ENCODE measurements at places on chromosomes 7 and 10.
A peak's percentile ranks its signal among the peaks of the same experiment; 100 is the strongest.

- no peak for DNase-seq
Observed at GRCh38 chr7:25032774-25033743, 53.1 kb upstream of the OSBPL3 start.

DNA sequence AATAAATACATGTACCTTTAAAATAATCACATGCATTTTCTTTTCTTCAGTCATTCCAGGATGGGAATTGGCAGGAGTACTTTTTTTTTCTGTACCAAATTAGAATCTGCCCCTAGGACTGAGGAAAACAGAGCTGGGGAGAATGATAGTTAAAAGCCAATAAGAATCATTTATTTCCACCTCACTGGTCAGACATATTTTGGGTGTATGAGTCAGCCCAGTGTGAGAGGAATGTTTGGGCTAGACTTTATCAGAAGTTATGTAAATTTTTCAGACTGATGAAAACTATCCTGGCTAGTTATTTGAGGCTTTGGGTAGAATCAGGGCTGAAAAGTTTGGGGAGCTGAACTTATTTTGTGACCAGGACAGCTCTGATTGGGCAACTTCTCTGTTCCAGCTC, 303.1 kb upstream of the NPSR1 start:
- DNase-seq = no peak

DNA sequence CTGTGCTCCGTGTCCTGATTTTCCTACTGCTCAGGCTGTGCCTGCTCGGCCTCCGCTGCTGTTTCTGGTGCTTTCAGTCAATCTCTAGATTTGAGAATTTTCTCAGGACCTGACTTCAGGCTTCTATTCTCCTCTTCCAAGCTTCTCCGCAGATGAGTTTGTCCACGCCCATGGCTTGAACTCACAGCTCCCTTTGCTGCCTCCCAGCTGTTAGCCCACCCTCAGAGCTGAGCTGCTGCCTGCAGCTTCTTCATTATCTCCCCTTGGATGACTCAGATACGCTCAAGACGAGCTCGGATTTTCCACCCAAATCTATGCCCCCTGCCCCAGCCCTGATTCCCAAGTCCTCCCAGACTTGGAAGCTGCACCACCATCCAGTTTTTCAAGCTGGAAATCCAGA, 104.7 kb downstream of the FGFR2 start:
- no peak for DNase-seq

- no peak for DNase-seq
Observed at GRCh38 chr7:2008936-2009540, 223.7 kb downstream of the MAD1L1 start.

DNA sequence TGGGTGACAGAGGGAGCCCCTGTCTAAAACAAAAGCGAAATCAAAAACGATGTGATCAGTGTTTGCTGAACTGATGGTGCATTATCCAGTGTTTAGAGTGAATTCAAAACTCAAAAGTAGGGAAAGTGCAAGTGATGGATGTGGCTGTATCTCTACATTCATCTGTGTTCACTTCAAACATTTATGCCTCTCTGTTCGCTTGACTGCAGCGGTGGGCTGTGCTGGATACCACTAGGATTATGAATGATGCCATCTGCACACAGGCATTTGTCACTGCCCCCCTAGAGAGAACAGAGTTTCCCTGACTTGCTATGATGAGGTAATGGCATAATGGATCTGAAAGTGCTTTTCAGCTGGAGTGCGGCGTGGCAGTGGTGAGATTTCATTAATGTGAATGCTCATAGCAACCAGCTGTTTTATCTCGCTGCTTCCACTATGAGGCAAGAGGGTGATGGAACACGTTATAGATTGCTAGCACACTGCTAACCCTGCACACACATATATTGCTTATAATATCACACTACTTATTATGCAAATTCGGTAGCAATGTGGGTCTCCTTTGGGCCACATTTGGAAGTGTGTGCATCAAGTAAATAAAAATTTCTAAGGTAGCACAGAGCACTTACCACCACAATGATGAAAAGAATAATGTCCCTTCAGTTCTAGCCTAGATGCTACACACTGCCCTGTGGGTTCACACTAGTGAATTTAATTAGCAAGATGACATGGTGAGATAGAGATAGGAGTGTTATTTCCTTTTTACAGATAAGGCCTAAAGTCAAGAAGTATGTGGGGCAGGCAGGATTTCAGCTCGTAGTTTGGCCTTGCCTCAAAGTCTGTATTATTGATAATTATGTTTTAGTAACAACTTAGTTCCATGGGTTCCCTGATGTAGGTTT, 164.7 kb downstream of the CAMK1D start:
- DNase-seq = no peak

GRCh38 chr10:21069929-21070700, 173.0 kb upstream of the NEBL start:
- DNase-seq = no peak

DNA sequence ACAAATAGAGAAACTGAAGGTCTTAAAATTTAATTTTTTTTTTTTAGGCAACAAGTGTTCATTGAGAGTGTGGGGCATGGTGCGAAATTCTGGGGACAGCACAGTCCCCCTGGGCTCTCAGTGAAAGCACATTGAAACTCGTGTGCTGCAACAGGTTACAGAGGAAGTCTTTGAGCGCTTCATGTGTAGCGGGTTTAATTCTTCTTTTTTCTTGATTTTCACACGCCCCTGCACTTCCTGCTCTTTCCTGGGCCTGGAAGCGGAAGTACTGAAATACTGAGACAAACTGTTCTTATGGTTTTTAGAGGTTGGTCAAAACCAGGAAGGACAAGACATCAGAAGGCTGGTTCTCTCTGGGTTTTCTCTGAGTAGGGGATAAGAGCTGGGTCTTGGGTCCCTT, 203.5 kb downstream of the PTEN start:
- DNase-seq = no peak

DNA sequence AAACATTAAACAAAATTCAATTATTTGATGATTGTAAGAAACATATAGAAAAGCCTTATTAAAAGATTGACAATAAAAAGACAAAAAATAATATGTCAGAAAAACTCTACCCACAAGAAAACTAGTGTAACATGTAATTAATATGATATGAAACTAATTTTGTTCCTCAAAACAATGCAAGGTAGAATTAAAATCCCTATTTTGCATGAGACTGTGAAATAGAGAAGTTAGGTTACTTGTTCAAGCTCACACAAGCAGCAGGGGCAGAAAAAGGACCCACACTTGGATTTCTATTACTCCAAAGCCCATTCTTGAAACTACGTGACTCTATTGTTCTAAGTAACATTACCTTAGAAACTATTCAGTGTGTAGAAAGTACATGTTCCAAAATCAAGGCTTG, 96.4 kb downstream of the KCNMA1 start:
- no peak for DNase-seq

DNA sequence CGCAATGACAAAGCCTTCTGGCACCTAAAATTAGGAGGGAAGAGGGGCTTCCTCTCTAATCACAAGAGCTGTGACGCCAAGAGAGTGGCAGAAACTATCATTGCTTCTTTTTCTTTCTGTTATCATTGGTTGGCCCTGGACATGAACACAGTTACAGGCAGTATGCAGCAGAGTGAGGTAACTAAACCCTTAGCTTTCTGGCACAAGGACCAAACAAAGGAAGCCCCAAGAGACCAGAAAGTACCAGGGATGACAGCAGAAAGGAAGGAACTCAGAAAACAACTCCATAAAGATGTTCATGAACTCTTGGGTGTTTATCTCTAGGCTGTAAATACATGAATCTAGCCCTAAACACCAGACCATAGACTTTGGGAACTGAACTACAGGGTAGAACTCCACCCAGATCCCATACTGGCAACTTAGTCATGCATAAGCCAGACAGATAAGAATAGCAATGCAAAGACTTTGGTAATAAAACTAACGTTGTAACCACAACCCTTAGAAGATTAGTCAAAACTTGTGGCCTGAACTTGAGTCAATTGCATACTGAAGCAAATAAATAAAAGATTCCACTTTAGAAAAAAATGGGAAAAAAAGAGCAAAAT, 195.7 kb upstream of the PTN start:
- DNase-seq = no peak

DNA sequence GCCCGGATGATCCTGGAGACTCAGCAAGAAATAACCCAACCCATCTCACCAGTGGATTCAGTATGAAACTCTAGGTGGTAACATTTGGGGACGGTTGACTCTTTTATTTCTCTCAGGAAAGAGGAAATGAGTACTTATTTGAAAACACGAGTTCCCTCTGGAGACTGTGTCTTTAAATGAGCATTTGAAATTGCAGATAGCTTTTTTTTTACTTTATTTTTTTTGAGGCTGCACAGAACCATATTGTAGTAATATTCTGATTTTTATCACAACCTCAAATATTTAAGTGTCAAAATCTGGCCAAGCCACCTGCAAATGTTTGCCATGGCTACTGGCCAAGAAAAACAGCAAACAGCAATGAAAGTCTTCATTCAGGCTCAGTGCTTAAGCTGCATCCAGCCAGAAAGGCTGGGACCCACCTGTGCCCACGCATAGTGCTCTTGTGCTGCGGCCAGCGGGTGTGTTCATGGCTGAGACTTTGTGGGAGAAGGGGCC, 160.8 kb downstream of the CREB5 start:
- DNase-seq = no peak

DNA sequence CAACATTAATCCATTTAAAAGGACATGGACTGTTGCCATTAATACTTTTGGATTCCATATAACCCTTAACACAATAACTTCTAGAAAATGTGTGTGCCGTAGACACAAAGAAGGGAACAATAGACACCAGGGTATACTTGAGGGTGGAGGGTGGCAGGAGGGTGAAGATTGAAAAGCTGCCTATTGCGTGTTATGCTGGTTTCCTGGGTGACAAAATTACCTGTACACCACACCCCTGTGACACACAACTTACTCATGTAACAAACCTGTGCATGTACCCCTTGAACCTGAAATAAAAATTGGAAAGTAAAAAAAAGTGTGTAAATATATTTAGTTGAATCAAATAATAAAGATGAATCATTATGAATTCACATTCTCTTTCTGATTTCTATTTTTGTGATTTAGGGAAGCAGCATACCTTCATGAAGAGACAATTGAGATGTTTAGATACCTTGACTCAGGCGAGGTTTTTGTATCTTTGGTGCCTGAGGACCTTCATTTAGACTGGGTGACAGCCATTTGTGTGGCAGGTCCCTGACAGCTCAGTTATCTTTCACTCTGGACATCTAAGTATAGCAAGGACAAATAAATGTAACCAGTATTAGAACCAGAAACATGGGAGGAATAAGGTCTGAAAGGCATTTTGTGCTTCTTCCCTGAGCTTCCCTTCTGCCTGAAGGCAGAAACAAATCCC, 28.7 kb downstream of the GIMAP8 start:
- no peak for DNase-seq

- DNase-seq = peak; percentile 92
Observed at GRCh38 chr7:100867040-100867775, at the start of gene TRIP6. Gene TRIP6, plus strand, starts transcription at chr7:100867387. Its CDS starts 111 bp downstream, at chr7:100867498.

- no peak for DNase-seq
Observed at GRCh38 chr10:90847436-90847835, 10.4 kb downstream of the HTR7 start.

GRCh38 chr10:121497513-121498470, 100.5 kb downstream of the FGFR2 start:
- DNase-seq = no peak

- DNase-seq = no peak
Observed at GRCh38 chr10:71031026-71031425, 142.7 kb upstream of the PCBD1 start.

- DNase-seq = peak; percentile 12
Observed at GRCh38 chr10:132610071-132610701, 72.6 kb downstream of the INPP5A start.

DNA sequence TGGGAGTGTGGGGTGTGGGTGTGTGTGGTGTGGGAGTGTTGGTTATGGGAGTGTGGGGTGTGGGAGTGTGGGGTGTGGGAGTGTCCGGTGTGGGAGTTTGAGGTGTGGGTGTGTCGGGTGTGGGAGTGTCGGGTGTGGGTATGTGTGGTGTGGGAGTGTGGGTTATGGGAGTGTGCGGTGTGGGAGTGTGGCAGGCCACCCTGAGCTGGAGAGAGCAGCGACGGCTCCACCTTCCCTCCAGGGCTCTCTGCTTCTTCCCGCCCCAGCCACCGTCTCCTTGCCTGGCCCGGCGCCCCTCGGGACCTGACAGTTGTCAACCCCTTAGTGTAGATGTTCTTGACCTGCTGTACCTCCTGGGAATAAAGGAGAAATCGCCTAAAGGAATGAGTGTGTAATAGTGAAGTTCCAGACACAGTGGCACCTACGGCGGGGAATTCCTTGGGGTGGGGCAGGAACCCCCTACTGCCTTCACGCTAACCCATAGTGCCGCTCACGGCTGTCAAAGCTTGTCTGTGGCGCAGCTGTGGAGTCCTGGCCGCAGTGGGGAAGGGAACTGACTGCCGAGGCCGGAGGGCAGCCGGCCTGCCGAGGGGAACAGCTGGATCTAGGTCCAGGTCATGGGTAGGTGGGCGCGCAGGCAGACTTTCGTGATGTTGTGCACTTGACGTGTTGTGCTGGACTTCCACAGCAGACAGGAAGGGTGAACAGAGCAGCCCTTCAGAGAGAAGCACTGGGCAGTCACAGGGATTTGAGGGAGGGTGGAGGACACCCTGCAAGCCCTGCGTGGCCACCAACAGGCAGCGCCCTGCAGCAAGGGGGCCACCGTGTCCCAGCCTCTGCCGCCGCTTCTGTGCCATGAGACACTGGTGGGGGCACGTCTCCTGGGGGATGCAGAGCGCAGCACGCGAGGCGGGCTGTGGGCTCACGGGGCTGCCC, 49.0 kb upstream of the EN2 start:
- DNase-seq = no peak

DNA sequence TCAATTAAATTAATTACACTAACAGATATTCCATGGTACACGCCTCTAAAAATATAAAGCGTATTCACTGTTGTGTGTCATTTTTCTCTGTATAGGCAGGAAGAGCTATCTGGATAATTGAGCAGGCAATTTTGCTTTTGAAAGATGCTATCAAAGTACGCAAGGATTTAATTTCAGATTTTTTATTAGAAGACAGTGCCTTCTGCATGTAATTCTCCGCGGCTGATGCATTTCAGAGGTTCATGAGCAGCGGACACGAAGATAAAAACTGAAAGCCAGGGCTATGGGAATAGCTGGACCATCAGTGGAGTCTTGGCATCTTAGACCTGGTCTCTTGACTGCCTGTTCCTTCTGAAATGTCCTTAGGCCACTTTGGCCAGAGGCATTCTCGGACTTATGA, 35.7 kb upstream of the SDK1 start:
- DNase-seq = no peak

- DNase-seq = no peak
Observed at GRCh38 chr10:4254101-4254994, 469.3 kb upstream of the KLF6 start.

DNA sequence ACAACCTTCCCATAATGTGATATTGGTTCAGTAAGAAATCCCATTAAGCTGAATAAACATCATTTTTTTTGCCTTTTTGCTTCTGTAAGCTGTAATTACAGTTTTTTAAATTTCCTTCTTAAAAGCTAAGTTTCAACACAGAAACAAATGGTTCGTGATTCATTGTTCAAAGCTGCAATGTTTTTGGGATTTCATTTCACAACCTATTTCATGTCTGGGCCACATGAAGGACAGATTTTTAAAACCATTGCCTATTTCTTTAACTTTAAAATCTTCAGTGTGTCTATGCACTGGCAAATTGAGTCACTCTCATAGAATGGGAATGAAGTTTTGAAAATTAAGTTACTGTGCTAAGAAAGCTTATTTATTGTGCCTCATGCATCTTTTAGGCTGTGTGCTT, 66.9 kb downstream of the TFPI2 start:
- no peak for DNase-seq
